ENCODE measurements at places on chromosomes 3 and 15. TPM values are rescaled to one million over a fixed set of nuclear protein-coding genes. Genes with fewer than 3 reads are reported as not detected.

The ITGB5 gene
- total RNA-seq, result 55.4 TPM

The HIGD1A gene
- 159 TPM for total RNA-seq

The PAK6 gene
- total RNA-seq, result 23.5 TPM

The ACKR2 gene
- 0.46 TPM for total RNA-seq

The CFAP100 gene
- total RNA-seq, result 6.5 TPM

The C3orf70 gene
- 54.9 TPM for total RNA-seq

The GPR160 gene
- total RNA-seq, result 5.3 TPM

The TRH gene
- 29.1 TPM for total RNA-seq

The CILP gene
- total RNA-seq, result 0.23 TPM

The PLS1 gene
- 4.6 TPM for total RNA-seq
